Activated naive CD4-positive, alpha-beta T cell (primary cell): ENCODE measurements at places on chromosomes 6 and 20.

DNA sequence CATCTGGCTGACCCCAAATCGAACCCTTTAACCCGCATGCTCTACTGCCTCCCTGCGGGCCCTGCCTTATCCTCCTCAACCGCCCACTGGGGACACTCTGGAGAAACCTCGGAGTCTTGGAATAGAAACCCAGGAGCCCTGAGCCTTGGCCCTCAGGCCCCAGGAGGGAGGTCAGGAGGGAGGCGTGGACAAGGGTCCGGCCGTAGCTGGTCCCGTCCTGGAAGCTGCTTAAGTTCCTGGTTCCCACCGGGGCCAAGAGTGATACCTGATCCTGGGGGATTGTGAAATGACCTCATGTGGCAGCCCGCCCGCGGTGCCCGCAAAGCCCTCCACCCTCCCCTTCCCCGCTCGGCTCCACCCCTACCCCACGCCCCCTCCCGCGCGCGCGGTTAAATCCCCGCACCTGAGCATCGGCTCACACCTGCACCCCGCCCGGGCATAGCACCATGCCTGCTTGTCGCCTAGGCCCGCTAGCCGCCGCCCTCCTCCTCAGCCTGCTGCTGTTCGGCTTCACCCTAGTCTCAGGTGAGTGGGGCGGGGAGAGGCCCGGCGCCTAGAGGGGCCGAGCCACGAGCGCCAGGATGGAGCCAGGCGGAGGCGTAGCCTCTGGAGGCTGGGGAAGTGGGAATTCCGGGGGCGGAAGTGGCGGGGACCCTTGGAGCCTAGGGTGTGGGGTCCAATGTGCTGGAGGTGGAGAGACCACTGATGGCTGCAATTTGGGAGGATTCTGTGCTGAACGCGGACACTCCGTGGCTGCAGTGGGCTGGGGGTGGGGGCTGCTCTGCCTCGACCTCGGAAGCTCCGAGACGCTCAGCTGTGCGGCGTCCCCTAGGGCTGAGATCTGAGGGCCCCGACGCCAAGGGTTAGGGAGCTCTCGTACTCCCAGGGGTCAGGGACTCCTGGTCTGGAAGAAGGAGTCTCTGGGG is at the start of gene WFDC2:
Gene WFDC2 (plus strand): TSS at position 418 of the 926 bp plus-strand sequence. CDS start 29 bp downstream, at position 447.
- no peak for DNase-seq

DNA sequence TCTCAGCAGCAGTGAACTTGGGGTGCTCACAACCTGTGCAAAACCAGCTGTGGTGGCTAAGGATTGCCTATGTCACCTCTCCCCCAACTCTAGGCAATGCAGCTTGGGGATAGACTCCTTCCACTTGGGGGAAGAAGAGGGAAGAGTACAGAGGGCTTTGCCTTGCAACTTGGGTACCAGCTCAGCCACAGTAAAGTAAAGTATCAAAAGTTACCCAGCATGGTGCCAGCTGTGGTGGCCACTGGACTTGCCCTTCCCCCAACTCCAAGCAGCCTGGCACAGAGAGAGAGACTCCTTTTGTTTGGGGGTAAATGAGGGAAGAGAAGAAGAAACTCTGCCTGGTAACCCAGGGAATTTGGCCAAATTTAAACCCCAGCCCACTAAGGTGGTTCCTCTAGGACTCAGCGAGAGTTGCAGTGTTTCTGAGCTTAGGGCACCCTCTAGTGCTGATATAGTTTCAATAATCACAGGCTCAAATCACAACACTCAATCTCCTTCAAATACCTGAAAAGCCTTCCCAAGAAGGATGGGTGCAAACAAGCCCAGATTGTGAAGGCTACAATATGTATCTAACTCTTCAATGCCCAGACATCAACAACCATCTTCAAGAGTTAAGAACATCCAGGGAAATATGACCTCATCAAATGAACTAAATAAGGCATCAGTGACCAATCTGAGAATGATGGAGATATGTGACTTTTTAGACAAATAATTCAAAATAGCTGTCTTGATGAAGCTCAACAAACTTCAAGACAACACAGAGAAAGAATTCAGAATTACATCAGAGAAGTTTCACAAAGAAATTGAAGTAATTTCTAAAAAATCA is 7.6 kb upstream of the DEFB129 start:
- no peak for DNase-seq

GRCh38 chr20:51259455-51259854 is 236.5 kb upstream of the KCNG1 start:
- DNase-seq = no peak

DNA sequence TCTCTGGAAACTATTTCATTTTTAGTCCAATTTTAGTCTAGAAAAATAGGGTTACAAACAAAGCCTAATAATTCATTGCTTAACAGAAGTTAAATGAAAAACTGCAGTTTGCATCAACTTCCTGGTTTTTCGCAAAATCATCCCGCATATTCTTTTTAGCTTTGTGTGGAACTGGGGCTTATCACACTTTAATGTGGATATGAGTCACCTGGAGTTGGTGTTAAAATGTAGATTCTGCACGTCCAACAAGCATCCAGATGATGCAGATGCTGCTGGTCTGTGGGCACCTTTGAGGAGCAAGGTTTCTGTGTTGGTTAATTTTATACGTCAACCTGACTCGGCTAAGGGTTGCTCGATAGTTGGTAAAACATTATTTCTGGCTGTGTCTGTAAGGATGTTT is 126.1 kb downstream of the PLCB4 start:
- DNase-seq = no peak

- no peak for DNase-seq
Measured at GRCh38 chr6:162845972-162846371, 118.2 kb downstream of the PACRG start.
